ENCODE measurements at places on chromosomes 13 and 19. TPM values are rescaled to one million over a fixed set of nuclear protein-coding genes. Genes with fewer than 3 reads are reported as not detected.

STAP2 gene
- not detected for total RNA-seq

CGB2 gene
- total RNA-seq = not detected

SIGLEC8 gene
- not detected for total RNA-seq

GPR183 gene
- not detected for total RNA-seq

TNNI3 gene
- not detected for total RNA-seq

PGLYRP2 gene
- not detected for total RNA-seq

HCST gene
- total RNA-seq = not detected

B3GLCT gene
- 12.5 TPM for total RNA-seq

RAB3D gene
- total RNA-seq = 2.3 TPM

SLAIN1 gene
- not detected for total RNA-seq

KLK8 gene
- total RNA-seq = not detected

LRG1 gene
- total RNA-seq = not detected

ELSPBP1 gene
- total RNA-seq = not detected

All from MG63 (cell line).